ENCODE measurements at places on chromosomes 5 and 9.

DNA sequence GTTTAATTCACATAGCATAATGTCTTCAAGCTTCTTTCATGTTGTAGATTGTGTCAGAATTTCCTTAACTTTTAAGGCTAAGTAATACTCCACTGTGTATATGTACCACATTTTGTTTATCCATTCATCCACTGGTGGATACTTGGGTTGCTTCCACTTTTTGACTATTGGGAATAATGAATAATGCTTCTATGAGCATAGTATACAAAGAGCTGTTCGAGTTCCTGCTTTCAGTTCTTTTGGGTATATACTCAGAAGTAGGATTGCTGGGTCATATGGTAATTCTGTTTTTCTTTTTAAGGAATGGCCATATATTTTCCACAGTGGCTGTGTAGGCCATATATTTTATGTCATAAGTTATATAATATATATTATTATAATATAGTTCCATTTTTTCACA lies 3.6 kb upstream of the FAM120AOS start:
- no peak overlapping the region for H3K4me3 ChIP-seq
- H3K27ac ChIP-seq = no peak overlapping the region
- H3K27me3 ChIP-seq = no peaks in the 10 kb centered on the region
- ATAC-seq = no peak

DNA sequence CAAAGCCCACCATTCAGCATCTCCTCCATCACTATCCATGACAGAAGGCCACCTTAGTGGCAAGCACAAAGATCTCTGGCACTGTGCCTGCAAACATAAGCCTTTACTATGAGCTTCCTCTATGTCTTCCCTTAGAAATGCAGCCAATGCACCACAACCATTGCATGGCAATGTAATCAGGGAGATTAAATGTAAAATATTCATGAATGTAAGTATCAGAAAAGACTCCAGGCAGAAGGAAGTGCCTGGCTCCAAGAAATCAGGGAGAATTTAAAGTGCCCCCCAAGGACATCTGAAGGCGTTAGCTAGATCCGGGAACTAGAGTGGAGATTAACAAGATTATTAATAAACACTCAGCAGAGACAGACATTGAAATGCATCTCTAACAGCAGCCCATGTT lies 32.5 kb upstream of the MYORG start:
- H3K36me3 ChIP-seq = peaks cover 21% of the 10 kb centered on the region
- H3K27me3 ChIP-seq = no peaks in the 10 kb centered on the region
- no peak overlapping the region for H3K4me3 ChIP-seq
- ATAC-seq = no peak
- no peaks in the 10 kb centered on the region for H3K4me1 ChIP-seq

GRCh38 chr5:171418316-171418981 lies 998 bp upstream of the FGF18 start:
- H3K27ac ChIP-seq = no peak overlapping the region
- H3K4me3 ChIP-seq = no peak overlapping the region
- peaks cover 13% of the 10 kb centered on the region for H3K36me3 ChIP-seq
- H3K4me1 ChIP-seq = no peaks in the 10 kb centered on the region
- peak; percentile 86 for ATAC-seq
- peaks cover 19% of the 10 kb centered on the region for H3K27me3 ChIP-seq

DNA sequence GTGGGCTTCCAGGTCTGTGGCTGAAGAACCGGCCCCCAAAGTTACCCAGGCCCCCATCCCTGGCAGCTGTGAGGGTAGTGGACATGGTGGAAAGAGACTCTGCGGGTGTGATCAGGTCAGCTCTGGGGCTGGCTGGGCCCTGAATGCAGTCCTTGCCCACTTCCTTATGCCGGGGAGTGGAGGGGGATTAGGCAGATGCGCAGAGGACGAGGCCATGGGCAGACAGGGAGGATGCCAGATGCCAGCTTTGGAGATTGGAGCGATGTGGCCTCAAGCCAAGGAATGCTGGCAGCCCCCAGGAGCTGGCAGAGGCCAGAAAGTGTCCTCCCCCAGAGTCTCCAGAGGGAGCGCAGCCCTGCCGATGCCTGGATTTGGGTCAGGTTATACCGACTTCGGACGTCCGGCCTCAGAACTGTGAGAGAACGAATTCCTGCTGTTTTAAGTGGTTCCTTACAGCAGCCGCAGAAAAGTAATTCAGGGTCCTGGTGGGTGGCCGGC lies 69.8 kb downstream of the ADAMTS2 start:
- H3K27ac ChIP-seq = peak overlapping the region; percentile 78
- peaks cover 66% of the 10 kb centered on the region for H3K4me1 ChIP-seq
- H3K36me3 ChIP-seq = no peaks in the 10 kb centered on the region
- no peak overlapping the region for H3K4me3 ChIP-seq
- H3K27me3 ChIP-seq = peaks cover 5% of the 10 kb centered on the region

GRCh38 chr5:158619083-158619788 lies 480.5 kb downstream of the EBF1 start:
- peaks cover 6% of the 10 kb centered on the region for H3K4me1 ChIP-seq
- no peak overlapping the region for H3K27ac ChIP-seq
- no peaks in the 10 kb centered on the region for H3K27me3 ChIP-seq
- no peaks in the 10 kb centered on the region for H3K36me3 ChIP-seq
- no peak overlapping the region for H3K4me3 ChIP-seq
- no peak for ATAC-seq

GRCh38 chr5:172167895-172168294 lies 20.1 kb downstream of the STK10 start:
- no peaks in the 10 kb centered on the region for H3K36me3 ChIP-seq
- peak overlapping the region; percentile 59 for H3K27ac ChIP-seq
- no peak overlapping the region for H3K4me3 ChIP-seq
- H3K27me3 ChIP-seq = no peaks in the 10 kb centered on the region

- no peak for ATAC-seq
- H3K27me3 ChIP-seq = no peaks in the 10 kb centered on the region
- peak overlapping the region; percentile 92 for H3K27ac ChIP-seq
- peak overlapping the region; percentile 62 for H3K4me3 ChIP-seq
- no peaks in the 10 kb centered on the region for H3K4me1 ChIP-seq
These were observed 4.6 kb upstream of the RGMB start for GRCh38 chr5:98768960-98769209.

- H3K36me3 ChIP-seq = no peaks in the 10 kb centered on the region
- H3K27ac ChIP-seq = no peak overlapping the region
- no peak overlapping the region for H3K4me3 ChIP-seq
- no peaks in the 10 kb centered on the region for H3K4me1 ChIP-seq
- no peak for ATAC-seq
These were observed 2.3 kb downstream of the FAM170A start for GRCh38 chr5:119631660-119632059.

- H3K27ac ChIP-seq = no peak overlapping the region
- no peaks in the 10 kb centered on the region for H3K4me1 ChIP-seq
- no peak overlapping the region for H3K4me3 ChIP-seq
- no peaks in the 10 kb centered on the region for H3K27me3 ChIP-seq
- H3K36me3 ChIP-seq = no peaks in the 10 kb centered on the region
- no peak for ATAC-seq
These were observed 198.7 kb downstream of the HSPA4 start for GRCh38 chr5:133250527-133250926.
